ENCODE measurements at places on chromosomes 1 and 21.
A peak's percentile ranks its signal among the peaks of the same experiment; 100 is the strongest.

- DNase-seq = no peak
Observed at GRCh38 chr1:213986020-213986924, 1.5 kb upstream of the PROX1 start.

DNA sequence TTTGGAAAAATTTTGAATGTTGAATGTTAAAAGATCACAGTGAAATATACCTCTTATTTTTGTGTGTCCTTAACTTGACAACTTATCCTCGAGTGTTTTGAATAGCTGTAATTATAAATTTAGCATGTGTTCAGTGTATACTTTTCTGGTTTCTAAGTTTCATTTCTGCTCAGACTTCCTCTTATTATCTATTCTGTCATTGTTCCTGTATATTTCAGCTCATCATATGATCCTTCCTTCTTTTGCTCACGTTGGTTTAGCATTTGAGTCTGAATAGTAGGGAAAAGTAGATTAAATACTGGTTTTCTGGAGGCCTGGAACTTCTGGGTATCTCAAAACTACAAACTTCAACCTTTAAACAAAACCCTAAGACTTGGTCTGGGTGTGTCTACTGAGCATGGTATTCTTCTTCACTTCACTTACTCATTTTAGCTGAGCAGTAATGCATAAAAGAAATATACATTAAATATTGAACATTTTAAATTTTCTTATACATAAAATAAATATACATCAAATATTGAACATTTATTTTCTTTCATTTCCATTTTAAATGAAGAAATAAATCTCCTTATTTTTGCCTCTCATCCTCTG is 3.3 kb upstream of the ATP6V1G3 start:
- DNase-seq = no peak

GRCh38 chr21:35291973-35292627 is 243.0 kb upstream of the RUNX1 start:
- DNase-seq = no peak

GRCh38 chr1:15039901-15040300 is 113.6 kb upstream of the TMEM51 start:
- DNase-seq = no peak

DNA sequence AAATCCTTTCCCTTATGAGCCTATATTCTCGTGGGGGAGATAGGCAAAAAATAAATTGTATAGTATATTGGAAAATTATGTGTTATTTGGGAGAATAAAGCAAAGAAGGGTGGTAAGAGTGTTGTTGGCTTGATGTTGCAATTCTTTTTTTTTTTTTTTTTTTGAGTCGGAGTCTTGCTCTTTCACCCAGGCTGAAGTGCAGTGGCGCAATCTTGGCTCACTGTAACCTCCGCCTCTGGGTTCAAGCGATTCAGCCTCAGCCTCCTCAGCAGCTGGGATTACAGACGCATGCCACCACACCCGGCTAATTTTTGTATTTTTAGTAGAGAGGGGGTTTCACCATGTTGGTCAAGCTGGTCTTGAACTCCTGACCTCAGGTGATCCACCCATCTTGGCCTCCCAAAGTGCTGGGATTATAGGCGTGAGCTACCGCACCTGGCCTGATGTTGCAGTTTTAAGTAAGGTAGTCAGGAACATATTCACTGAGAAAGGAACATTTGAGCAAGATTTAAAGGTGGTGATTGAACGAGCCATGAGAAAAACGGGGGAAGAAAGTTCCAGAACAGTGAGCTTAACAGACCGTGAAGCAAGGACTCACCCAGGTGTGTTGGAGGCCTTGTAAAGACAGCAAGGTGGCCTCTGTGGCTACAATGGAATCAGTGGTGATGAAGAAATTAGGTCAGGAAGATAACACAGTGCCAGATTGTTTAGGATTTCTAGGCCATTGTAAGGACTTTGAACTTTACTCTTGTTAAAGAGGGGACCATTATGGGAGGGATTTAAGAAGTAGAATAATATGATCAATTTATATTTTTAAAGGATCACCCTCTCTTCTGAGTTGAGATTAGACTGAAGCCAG is 45.8 kb downstream of the RPRD2 start:
- DNase-seq = no peak

DNA sequence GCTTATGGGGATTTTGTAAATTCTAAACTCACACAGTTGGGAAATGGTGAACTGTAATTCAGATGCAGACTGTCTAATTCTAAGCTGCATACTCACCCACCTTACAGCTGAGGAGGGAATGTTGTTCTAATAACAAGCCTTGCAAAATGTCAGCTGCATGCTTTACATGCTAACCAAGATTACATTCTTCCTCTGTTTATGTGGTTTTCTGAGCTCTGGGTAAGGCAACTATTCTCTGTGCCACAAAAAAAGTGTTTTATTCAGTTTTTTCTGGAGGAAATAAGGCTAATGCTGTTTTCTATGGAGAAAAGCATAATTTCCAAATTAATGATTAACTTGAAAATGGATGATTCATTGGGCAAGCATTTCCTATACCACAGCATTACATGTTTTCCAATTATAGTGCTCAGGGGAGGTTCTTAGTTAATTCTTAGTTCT is 64.9 kb downstream of the RGS13 start:
- no peak for DNase-seq

DNA sequence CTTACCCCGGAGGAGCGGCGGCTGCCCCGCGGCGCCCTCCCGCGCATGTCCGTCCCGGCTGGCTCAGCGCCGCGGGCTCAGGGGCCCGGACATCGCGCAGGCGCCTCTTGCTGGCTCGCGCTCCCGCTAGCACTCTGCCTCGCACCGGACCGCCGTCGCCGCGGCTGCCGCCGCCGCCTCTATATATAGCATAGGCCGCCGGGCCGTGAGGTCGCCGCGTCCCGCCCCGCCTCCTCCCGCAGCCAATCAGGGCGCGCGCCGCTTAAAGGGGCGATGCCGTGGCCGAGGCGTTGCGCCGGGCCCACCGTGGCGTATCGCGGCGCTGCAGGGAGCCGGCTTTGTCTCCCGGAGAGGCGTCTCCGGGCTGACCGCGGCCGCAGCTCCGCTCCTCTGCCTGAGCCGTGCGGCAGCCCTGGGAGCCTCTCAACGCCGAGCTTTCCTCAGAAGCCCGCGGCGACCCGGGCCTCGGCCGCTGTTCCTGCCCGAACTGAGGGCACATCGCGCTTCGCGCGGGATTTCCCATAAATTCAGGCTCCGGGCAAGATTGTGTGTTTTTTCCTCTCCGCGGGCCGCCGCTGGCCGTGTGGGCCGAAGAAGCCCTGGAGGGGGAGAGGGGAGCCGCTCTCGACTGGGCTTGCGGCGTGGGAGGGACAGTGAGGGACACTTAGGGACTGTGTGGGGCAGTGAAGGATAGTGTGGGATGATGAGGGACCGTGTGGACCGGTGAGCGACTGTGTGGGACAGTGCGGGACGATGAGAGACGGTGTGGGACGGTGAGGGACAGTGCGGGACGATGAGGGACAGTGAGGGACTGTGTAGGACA is at the start of gene ERRFI1:
ERRFI1 (minus strand) TSS at position 157 of the 823 bp plus-strand sequence. CDS start 10,690 bp downstream, outside the sequence.
- peak; percentile 80 for DNase-seq

GRCh38 chr1:6794164-6794563 is 8.9 kb downstream of the CAMTA1 start:
- no peak for DNase-seq

GRCh38 chr1:29017235-29017634 is 102.9 kb downstream of the EPB41 start:
- no peak for DNase-seq

DNA sequence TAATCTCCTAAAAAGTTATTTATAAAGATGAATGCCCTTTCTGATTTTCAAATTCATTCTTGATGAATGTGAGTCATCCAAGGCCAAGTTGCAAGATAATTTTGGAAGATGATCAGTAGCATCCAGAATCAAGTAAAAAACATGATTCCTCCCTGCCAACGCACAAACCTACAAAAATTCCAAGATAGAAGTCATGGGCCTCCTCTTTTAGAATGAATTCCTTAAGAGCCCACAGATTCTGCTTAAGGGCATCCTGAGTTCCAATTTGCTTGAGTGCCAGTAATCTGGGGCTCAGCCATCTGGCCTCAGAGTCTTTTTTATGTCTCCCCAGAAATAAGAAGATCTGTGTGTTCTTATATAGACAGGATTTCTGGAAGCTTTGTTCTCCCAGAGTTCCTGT is 23.2 kb upstream of the SPATA6 start:
- DNase-seq = no peak

GRCh38 chr21:42799516-42799915 is 79.8 kb downstream of the WDR4 start:
- DNase-seq = no peak

GRCh38 chr1:179549368-179549700 is 26.4 kb downstream of the NPHS2 start:
- no peak for DNase-seq

- DNase-seq = no peak
Observed at GRCh38 chr1:59186656-59187055, 110.2 kb upstream of the FGGY start.

GRCh38 chr21:20257052-20257740 is 741.0 kb upstream of the NCAM2 start:
- no peak for DNase-seq

DNA sequence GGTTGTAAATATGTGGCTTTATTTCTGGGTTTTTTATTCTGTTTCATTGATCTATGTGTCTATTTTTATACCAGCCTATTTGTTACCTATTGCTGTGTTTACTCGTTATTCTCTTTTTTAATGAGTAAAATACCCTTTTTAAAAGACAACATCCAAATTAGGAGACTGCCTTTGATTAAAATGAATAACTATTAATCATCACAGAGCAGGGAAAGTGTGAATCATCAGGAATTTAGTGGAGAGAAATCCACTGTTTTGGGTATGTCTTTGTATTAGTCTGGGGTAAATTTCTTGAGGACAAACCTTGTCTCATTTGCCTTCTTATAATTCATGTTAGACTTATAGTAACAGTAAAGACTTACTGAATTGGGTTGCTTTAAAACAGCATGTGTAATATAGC is 12.1 kb downstream of the DISC1 start:
- no peak for DNase-seq

DNA sequence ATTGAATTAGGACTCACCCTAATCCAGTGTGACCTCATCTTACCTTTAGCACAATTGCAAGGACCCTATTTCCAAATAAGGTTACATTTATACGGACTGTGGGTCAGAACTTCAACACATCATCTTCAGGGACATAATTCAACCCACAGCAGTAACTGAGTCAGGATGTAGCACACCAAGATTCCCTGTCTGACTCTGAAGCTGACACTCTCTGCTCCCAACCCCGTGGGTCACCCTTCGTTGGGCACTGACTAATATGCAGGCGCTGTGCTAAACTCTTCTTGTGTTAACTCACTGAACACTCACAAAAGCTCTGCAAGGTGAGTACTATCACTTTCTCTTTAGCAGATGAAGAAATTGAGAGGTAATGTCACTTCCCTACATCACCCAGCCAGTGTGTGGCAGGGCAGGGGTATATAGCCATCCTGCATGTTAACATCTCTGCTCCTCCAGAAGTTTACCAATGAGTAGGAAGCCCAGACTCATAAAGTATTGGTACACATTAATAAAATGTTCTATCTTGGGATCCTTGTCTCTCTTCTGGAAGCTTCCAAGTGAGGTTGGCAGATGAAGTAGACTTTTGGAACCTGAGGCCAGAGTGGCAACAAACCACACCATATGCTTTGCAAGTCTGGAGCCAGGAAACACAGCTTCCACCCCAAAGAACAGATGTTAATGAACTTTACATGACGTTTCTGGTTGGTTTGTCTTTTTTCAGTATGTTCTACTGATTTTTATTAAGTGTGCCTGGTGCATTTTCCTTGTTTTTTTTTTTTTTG is 139.2 kb upstream of the KLHDC7A start:
- no peak for DNase-seq

DNA sequence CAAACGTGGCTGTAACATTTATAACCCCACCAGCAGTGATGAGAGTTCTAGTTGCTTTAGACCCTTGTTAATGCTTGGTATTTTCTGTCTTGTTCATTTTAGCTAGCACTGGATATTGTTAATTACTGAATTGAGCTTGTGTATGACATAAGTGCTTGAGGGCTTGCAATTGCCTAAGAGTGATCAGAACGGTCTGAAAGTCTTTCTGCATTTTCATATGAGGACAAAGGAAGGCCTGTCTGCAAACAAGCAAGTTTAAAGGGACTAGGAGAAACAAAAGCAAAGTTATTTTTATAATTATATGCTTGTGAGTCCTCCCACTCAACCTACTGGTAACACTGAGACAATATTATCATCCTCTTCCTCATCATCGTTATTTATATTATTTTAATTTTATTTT is 305.5 kb upstream of the DUSP10 start:
- no peak for DNase-seq

DNA sequence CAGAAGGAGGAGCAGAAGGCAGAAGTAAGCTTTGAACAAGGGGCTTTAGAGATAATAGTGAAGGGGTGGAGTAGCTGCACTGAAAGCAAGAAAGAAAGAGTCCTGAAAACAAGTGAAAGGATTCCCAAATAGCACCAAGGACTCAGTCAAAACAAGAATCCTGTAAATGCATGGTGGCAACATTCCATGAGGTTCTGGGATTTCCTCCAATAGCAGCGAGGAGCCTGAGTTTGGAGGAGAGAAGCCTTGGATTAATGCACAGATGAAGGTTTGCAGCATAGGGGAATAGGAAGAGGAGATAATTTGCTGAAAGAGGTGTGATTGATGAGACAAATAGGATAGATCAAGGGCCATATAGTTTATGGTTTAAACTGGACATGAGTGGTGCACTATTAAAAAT is 10.9 kb downstream of the KRTAP22-2 start:
- no peak for DNase-seq

- no peak for DNase-seq
Observed at GRCh38 chr21:31974454-31974985, 101.7 kb downstream of the HUNK start.

DNA sequence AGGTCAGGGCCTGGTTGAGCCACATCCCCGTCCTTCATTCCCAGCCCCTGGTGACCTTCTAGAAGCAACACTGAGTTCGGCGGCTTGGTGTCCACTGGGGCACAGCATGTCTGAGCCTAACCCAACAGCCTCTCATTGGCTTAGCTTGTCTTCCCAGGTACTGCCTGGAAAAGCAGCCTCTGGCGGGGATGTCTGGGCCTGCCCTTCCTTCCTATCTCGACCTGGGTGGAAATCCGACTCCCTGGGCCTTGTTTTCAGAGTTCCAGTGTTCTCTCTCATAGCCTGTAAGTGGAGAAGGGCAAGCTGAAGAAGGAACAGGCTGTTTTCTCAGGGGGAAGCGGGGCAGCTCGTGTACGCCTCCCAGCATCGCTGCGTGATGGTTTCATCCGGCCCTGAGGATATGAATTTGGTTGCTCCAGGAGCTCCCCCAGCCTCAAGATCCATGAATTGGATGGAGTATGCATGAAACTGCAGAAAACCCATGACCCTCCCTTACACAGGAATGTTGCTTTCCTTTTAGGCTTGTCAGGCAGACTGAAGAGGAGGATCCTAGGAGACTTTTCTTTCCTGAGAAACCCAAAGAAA is 116.5 kb upstream of the IRF2BP2 start:
- DNase-seq = no peak

DNA sequence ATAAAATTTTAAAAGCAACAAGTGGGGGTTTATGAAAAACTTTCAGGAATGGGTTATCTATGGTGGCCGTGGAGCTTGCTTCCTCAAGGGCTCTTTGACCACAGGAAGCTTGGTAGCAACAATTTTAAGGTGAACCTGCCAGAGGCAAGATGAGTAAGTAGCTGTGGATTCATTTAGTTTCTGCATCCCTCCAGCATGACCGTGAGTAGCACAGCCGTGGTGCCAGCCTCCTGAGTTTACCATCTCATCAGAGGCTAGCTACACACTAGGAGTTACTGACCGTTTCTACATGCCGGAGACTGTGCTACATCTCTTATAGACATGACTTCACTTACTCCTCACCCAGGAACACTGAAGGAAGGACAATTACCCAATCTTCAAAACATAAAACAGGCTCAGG is 30.1 kb upstream of the PLEKHG5 start:
- DNase-seq = no peak

- no peak for DNase-seq
Observed at GRCh38 chr1:159957824-159958268, 3.8 kb upstream of the SLAMF9 start.
